ENCODE measurements at places on chromosomes 1 and 21. TPM values are rescaled to one million over a fixed set of nuclear protein-coding genes. Genes with fewer than 3 reads are reported as not detected.

- DNase-seq: no peak
- no peak overlapping the region for H3K27ac ChIP-seq
- H3K27me3 ChIP-seq: no peaks in the 10 kb centered on the region
- H3K36me3 ChIP-seq: no peaks in the 10 kb centered on the region
Measured at GRCh38 chr1:56137090-56137489, 442.3 kb downstream of the PLPP3 start.

DNA sequence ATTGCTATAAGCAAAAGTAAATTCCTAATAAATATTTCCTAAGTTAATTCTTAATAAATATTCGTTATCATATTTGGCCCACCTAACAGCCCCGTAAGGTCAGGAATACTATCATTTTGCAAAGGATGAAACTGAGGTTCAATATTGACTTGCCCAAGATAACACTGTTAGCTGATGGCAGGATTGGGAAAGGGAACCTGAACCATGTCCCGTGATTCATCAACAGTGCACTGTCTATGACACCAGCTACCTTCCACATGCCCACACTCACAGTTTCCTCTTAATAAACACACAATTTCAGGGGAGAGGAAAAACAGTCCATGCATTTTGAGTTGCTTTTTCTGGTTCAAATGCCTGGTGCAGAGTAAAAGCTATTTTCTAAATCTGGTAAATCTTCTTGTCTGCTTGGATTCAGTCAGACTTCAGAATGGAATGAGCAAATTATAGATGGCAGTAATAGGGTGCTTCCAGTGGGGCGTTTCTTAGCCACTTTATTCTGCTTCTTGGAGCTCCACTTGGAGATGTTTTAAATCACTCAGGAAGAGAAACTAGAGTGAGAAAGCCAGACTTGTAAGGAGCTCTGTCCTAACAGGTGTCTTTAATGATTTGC, 354.6 kb downstream of the PDE4B start:
- H3K36me3 ChIP-seq: no peaks in the 10 kb centered on the region
- DNase-seq: no peak
- peaks cover 21% of the 10 kb centered on the region for H3K27me3 ChIP-seq
- H3K4me1 ChIP-seq: no peaks in the 10 kb centered on the region
- no peak overlapping the region for H3K27ac ChIP-seq
- H3K4me3 ChIP-seq: no peak overlapping the region

DNA sequence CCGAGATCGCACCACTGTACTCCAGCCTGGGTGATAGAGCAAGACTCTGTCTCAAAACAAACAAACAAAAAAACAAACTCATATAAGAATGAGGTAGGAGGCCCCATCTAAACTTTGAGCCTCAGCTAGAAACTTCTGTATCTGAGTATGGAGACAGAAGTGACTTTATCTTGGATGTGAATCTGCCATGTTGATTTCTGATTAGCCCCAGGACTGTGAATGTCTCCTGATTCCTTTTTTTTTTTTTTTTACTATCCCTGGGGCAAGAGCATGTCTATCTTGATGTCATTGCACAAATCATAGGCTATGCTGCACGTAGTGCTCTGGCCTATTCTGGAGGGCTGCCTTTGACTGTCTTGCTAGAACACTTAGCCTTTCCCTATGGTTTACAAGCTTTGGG, 211.0 kb downstream of the PTPRU start:
- DNase-seq: no peak
- H3K4me3 ChIP-seq: no peak overlapping the region
- no peak overlapping the region for H3K27ac ChIP-seq

DNA sequence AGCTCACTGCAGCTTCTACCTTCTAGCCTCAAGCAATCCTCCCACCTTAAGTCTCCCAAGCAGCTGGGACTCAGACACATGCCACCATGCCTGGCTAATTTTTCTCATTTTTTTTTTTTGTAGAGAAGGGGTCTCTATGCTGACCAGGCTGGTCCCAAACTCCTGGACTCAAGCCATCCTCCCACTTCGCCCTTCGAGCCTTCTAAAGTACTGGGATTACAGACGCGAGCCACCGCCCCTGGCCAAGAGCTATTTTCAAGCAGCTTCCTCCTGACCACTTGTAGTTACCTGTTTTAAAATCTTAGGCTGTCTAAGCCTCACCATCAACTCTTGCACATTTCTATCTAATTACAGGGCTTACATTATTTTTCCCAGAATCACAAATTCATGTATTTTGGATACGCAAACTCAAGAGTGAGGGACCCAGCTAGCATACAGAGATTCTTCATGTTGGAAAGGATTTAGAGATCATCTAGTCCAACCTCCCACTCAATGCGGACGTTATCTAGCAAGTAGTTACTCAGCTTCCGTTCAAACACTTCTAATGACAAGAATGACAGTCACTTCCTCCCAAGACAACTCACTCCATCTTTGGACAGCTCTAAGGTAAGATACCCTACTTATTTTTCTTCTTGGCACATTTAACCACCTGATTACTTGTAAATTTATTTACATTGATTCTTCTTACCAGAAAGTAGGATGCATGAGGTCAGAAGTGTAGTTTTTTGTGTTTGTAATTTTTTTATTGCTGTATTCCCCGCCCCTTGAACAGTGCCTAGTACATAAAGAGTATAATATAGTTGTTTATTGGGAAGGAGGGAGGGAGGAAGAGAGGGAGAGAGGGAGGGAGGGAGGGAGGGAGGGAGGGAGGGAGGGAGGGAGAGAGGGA, 65.4 kb downstream of the LUZP1 start:
- H3K27me3 ChIP-seq: no peaks in the 10 kb centered on the region
- peak; percentile 76 for DNase-seq
- H3K27ac ChIP-seq: peak overlapping the region; percentile 97

DNA sequence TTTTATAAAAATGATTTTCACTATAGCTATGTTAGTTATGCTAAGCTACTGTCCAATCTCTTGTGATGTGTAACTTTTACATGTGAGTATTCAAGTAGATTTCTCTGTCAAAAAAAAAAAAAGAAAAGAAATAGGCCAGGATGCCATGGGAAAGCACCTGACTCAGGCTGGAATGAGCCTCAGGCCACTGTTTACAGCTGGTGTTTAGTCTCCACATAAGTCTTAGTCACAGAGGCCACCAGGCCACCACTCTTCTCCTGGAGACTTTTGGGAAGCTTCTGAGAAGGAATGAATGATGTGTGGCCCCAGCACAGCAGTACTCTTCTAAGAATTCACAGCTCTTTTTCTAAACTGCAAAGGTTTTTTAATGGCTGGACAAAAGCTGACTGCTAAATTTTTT, 48.9 kb downstream of the CHML start:
- no peaks in the 10 kb centered on the region for H3K4me1 ChIP-seq
- DNase-seq: no peak
- no peak overlapping the region for H3K27ac ChIP-seq
- H3K4me3 ChIP-seq: no peak overlapping the region

- H3K36me3 ChIP-seq: no peaks in the 10 kb centered on the region
- H3K4me1 ChIP-seq: no peaks in the 10 kb centered on the region
- peak overlapping the region; percentile 19 for H3K4me3 ChIP-seq
- H3K27me3 ChIP-seq: peaks cover 34% of the 10 kb centered on the region
- no peak for DNase-seq
Measured at GRCh38 chr1:31715873-31716220, 12.0 kb upstream of the COL16A1 start.

DNA sequence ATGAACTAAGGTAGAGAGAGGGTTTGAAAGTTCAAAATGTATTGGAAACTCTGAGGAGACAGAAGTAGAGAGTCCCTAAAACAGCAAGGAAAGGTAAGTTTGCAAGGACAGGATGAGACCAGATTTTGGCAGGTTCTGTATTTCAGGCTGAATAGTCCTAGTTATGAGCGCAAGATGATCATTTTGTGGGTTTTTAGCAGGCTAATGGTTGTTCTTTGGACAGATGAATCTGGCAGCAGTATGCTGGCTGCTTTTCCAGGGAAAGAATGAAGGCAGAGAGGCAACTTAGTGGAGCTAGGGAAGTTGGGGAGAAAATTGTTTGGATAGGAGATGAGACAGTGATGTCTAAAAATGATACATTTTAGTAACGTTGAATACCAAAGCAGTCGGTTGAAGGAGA, 243.5 kb upstream of the NRIP1 start:
- H3K36me3 ChIP-seq: no peaks in the 10 kb centered on the region
- no peak overlapping the region for H3K4me3 ChIP-seq
- no peak overlapping the region for H3K27ac ChIP-seq
- H3K4me1 ChIP-seq: no peaks in the 10 kb centered on the region
- no peak for DNase-seq

- DNase-seq: no peak
- H3K4me3 ChIP-seq: no peak overlapping the region
- no peaks in the 10 kb centered on the region for H3K36me3 ChIP-seq
- no peaks in the 10 kb centered on the region for H3K4me1 ChIP-seq
Measured at GRCh38 chr1:60622486-60622885, 459.9 kb upstream of the NFIA start.

- peak; percentile 79 for DNase-seq
- H3K27ac ChIP-seq: peak overlapping the region; percentile 55
- peak overlapping the region; percentile 77 for H3K4me3 ChIP-seq
- H3K4me1 ChIP-seq: peaks cover 27% of the 10 kb centered on the region
- no peaks in the 10 kb centered on the region for H3K27me3 ChIP-seq
Measured at GRCh38 chr1:50978144-50978851, 8.3 kb downstream of the CDKN2C start.

GBP1 gene
- total RNA-seq: 241 TPM

TTC24 gene
- total RNA-seq: 2.2 TPM

HCN3 gene
- total RNA-seq: 4.7 TPM

TMEM52 gene
- 0.43 TPM for total RNA-seq

HENMT1 gene
- total RNA-seq: 35.7 TPM

C8A gene
- total RNA-seq: not detected

OR2G6 gene
- not detected for total RNA-seq

LRRC71 gene
- total RNA-seq: not detected

TGFB2 gene
- not detected for total RNA-seq

All from natural killer cell treated with Interleukin-12 subunit alpha and Interleukin-12 subunit beta and Interleukin-15 and Interleukin-18, amount 100 ng/mL, for 72 hours (primary cell).